ENCODE measurements at places on chromosomes 1 and 21.

DNA sequence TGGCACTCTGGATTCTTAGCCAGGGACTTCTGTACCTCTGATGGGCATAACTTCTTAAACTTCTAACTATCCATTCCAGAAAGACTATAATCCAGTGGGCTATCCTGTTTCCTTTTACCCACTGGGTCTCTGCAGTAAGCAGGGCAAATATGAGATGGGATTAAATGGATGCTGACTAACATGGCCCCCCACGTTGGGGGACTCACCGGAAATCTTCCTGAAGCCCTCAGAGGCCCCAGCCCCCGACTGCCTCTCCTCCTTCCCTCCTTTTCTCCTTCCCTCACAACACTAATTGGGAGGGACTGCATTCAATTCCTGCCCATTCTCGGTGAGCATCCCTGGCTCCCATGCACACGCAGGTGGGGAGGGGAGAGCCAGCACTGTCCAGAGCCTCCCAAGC, 70.1 kb downstream of the SSBP3 start:
- DNase-seq, result no peak

DNA sequence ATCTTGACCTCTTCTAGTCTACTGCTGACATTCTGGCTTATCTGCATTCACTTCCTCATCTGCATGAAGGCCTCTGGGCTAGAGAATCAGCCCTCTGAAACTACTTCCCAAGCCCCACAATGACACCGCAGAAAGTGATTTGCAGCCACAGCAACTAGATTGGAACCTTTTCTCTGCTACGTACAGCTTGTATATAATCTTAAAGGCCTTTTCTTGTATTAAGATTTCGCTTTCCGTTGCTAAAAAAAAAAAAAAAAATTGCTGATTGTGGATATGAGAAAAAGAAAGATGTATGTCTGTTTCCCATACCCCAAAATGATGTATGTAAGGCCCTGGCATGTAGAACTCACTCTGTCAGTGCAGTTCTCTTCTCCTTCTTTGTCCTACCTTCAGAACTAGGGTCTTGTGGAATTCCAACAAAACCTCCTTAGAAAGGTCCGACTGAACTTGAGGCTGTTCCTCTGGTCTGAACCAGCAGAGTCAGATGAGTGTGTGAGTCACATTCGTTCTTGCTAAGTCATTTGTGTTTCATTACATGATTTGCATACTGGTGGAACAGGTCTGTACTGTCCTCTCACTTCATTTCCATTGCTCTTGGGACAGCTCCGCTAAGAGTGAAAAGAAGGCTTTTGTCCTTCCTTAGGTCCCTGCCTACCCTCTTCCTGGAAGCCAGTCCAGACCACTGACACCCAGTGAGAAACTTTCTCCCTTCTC, 62.7 kb downstream of the PLPP3 start:
- no peak for DNase-seq

DNA sequence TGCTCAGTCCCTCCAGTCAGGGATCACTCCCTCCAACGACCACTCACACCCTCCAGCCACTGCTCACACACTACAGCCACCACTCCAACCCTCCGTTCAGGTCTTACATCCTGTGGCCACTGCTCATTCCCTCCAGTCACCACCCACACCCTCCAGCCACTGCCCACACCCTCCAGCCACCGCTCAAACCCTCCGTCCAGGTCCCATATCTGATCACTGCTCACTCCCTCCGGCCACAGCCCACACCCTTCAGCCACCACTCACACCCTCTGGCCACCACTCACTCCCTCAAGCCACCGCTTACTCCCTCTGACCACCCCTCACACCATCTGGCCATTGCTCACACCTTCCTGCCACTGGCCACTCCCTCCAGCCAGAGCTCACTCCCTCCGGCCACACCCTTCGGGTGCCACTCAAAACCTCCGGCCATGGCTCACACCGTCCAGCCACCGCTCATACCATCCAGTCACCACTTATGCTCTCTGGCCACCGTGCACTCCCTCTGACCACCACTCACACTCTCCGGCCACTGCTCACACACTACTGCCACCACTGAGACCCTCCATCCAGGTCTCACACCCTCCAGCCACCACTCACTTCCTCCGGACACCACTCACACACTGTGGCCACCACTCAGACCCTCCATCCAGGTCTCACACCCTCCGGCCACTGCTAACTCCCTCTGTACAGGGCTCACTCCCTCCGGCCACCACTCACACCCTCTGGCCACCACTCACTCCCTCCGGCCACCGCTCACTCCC, 4.7 kb upstream of the TFF1 start:
- no peak for DNase-seq

DNA sequence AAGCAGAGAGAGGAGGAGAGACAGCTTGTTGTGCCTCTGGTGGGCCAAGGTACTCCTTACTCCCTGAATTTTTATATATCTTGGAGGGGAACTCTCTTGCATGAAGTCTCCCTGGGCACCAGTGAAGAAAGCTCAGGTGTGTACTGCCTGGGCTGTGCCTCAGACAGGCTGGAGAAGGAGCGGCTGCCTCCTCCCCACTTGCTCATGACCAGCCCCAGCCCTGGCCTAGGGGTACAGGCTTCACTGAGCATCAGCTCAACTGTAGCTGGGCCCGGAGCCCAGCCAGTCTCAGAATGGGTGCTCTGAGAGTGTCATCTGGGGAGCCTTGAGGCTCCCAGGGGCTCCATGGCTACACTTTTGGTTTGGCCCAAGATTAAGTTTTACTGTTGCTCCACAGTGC, 44.8 kb upstream of the TENT5C start:
- no peak for DNase-seq

DNA sequence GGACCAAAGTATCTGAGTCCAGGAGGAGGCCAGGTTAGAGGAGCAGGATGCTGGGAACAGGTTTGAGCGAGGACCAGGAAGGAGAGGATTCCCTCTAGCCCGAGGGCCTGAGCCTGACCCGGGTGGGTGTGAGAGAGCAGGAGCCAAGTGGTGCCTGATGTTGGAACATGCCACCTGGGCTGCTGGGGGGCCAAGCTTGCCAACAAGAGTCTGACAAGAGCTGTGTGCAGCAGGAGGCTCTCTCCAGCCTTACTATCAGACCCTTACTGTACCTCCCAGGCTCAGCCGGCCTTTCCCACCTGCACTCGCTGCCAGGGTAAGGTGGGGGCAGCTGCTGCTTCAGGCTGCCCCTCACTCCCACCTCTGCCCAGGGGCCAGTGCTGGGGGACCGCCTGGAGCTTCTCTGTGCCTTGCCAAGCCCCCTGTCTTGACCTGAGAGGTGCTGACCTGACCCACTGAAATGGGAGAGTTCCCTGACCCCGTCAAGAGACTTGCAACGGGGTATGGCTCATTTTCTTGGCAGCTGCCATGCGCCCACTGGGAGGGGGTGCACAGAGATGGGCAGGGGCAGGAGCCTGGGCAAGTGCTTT, 159.6 kb upstream of the VAMP3 start:
- no peak for DNase-seq

- DNase-seq, result no peak
These were observed 29.9 kb downstream of the NAV1 start for GRCh38 chr1:201568859-201569294.
